ENCODE measurements at places on chromosomes 5 and 9.

GRCh38 chr5:3324421-3325101, 271.1 kb upstream of the IRX1 start:
- DNase-seq: no peak

DNA sequence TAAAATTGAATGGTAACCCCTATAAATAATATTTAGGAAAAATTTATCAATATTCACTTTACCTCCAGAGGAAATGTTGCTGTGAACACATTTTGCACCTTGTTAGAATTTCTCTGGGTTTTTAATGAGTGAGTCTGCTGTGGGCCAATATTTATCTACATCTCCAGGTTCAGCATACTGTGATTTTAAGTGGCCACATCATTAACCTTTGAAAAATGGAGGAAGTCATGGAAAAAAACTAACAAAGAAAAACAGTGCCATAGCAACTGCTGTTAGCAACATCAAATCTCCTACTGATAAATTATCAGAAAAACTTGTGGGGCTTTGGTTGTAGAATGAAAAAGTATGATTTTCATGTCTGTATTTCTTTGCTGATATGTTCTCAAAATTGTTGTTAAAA, 55.0 kb downstream of the CD180 start:
- DNase-seq: no peak

DNA sequence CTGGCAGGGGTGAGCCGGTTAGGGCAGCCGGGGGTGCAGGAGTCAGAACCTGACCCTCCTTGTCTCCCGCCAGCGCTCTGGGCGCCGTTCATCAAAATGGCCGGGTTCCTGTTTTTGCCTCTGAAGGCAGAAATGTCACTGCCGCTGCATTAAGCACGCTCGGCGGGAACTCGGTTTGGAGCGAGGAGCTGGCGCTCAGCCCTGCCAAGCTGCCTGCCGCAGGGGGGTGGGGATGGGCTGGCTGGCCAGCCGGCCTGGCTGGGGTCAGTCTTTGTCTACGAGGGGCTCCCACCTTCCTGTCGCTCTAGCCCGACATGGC, 63.7 kb downstream of the CXXC5 start:
- DNase-seq: no peak

DNA sequence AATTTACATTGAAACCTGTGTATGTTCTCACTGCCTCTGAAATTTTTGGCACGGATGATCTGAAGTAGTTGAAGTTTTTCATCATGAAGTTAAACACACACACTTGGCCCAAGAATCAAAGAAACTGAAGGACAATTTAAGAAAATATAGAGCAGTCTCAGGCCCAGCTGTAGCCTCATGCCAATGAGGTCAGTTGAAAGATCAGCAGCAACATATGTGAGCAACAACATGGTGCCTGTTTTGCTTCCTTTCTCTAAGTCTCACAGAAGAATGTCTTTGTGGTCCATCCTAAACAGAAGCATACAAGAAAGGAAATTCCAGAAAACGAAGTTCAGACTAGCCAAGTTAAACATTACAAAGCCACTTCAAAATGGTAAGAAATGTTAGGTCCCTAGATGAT, 1737.2 kb downstream of the MAT2B start:
- no peak for DNase-seq

- DNase-seq: no peak
Observed at GRCh38 chr5:134427540-134428041, 15.9 kb upstream of the CDKN2AIPNL start.

GRCh38 chr5:131363811-131364506, 100.1 kb downstream of the CDC42SE2 start:
- no peak for DNase-seq

DNA sequence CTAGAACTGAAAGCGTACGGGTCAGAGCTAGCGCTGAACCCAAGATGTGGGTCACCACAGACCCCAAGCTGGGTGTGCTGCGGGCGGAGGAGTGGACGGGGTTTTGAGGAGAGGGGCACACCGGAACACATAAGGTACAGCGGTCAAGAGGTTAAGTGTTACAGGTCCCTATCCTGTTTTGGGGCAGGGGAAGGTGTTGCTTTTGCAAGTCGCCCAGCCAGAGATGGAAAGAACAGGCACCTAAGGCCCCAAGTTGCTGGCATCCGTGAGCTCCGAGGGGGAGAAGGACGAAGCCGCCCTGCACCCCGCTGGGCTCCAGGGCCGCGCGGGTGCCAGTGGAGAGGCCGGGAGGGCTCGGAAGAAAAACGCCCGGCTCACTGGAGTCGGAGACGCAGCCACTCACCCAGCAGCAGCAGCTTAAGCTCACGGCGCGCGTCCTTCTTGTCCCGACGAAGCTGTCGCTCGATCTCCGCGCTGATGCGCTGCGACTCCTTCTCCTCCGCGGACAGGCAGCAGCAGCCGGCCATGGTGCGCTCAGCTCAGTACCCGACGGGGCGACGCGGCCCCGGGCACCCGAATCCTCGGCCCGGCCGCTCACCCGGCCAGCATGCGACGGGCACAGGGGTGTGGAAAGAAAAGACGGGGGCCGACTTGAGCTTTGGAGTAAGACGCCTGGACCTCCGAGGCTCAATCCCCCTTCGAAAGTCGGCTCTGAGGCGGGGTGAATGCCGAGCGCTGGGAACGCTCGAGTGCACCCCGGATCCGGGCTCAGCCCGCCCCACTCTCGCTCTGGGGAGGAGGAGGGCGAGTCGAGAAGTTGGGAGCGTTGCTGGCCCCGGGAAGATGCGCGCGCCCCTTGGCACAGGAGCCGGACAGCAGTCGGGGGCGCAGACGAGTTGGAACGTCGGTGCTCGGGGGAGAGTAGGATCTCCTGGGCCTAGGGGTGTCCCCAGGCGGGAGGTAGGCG, 572 bp downstream of the GNA14 start:
- DNase-seq: no peak

DNA sequence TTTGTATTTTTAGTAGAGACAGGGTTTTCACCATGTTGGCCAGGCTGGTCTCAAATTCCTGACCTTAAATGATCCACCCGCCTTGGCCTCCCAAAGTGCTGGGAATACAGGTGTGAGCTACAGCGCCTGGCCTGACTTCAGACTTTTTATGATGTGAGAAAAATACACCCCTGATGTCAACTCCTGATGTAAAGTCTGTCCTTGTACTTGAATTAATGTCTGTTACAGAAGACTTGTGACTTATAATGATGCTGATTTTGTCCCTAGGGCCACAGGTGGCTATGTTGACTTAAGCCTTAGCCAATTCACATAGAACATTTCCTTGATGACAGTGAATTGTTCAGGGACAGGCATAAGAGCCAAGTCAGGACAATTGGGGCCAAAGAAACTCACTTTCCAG, 42.5 kb upstream of the MELK start:
- no peak for DNase-seq

DNA sequence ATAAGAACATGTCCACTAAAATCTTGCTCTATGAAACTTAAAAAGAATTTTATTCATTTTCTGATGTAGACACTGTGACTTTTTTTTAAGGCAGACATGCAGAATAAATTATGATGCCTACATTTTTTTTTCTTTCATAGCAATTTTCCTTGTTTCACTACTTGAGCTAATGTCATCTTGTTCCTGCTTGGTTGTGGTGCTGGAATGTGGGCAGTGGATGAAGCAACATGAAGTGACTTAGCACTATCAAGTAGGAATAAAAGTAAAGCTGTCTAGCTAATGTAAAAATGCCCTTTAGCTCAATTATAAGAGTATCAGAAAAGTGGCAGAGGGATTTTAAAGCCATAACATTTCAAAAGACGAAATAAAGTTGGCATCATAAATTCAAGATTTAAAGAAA, 191.0 kb downstream of the ADAMTS6 start:
- DNase-seq: no peak

GRCh38 chr5:18900644-18901043, 1087.4 kb downstream of the CDH18 start:
- no peak for DNase-seq

DNA sequence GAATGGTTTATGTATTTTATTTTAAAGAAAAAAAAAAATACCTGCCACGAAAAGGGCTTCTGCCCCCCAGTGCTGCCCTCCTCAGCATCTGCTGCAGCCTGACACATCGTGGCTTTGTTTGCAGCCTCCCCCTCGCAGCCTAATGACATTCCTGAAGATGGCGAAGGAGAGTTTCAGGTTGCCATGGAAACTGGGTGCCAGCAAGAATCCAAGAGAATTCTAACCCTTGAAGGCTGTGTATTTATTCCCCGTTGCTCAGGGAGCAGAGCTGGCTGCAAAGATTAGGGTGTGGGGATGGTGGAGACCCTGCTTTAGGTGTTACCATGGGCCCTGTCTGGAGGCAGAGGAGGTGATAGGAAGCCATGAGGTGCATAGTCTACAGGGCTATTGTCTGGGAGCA, 126.6 kb downstream of the NSG2 start:
- DNase-seq: no peak

DNA sequence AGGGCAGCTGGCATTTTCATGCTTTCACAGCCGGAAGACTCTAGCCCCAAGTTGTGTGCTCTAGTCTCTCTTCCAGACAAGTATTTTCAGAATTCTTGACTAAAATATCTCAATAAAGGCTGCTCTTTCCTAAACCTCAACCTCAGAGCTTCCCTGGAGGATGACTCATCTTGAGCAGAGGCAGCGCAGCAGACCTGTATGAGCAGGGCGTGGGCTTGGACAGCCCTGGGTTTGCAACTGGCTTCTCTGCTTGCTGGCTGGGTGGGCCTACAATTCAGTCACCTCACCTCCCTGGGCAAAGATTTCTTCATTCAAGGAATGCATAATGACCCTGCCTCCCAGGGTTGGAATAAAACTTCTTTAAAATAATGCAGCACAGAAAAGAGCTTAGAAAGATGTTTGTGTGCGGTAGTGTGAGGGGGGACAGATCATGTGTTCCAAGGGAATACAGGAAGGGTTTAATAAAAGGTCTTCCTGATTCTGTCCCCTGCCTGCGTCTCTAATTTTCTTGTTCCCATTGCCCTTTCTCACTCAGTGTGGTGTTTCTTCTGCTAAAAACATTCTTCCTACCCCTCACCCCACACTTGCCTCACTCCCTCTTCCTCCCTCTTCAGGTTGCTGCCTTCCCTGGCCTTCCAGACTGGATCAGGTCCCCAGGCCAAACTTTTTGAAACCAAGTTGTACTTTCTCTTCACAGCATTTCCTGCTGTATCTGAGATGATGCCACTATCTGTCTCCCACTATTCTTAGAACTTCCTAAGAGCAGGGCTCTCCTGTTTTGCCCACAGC, 39.4 kb upstream of the MAP1B start:
- no peak for DNase-seq

DNA sequence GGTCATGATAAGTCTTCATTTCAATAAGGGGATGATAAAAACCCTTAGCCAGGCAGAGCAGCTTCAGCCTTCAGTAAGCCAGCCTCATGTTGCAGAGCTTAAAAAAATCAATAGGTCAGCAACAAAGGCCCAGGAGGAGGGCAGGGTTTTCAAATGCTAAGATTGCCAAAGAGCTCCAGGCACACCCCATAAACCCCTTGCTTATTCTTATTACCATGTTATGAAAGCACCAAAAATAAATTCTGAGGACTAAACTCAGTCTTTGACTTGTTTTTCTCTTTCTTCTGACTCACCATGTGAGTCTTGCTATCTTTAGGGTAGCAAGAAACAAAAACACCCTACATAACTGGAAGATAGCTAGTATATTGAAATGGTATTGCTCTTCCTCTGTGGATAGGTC, 317.1 kb downstream of the KCTD16 start:
- DNase-seq: no peak

- DNase-seq: no peak
Observed at GRCh38 chr5:135834639-135835529, at the start of gene SLC25A48. Gene SLC25A48, plus strand, starts transcription at chr5:135834663. Its CDS starts 185 bp downstream, at chr5:135834848.

DNA sequence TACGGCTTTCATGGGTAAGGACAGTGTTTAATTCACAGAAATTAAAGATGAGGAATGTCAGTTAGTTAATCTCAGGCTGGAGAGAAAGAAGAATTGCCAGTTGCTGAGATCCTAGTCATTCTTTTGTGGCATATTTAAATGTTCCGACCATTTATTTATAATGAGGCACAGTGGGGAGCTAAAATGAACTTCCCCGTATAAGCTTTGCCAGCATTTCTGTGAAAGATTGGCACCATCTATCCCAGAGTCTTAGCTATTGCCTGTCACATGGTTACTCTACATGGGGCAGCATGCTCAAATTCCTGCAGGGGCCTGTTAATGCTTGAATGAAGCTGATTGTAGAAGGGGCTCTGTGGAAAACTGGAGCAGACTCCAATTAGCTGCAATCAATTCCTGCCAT, 314.1 kb downstream of the PRELID2 start:
- no peak for DNase-seq

DNA sequence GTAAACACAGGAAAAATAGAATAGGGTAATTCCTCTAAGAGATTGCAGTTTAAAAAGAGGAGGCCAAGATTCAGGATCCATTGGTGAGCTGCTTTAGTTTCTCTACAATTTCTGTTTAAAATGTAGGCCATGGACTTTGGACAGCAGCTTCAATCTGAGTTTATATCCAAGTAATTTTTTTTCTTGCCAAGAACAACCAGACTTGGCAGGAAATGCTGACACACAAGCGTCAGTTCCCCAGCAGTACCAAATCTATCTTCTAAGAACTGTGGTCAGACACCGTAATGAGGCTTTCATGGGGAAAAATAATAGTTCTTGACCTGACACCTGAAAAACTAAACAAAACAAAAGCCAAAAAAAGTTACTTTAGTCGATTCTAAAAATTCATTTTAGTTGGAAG, 528.8 kb downstream of the CSNK1G3 start:
- no peak for DNase-seq

- no peak for DNase-seq
Observed at GRCh38 chr9:26426551-26427131, 466.0 kb downstream of the CAAP1 start.

DNA sequence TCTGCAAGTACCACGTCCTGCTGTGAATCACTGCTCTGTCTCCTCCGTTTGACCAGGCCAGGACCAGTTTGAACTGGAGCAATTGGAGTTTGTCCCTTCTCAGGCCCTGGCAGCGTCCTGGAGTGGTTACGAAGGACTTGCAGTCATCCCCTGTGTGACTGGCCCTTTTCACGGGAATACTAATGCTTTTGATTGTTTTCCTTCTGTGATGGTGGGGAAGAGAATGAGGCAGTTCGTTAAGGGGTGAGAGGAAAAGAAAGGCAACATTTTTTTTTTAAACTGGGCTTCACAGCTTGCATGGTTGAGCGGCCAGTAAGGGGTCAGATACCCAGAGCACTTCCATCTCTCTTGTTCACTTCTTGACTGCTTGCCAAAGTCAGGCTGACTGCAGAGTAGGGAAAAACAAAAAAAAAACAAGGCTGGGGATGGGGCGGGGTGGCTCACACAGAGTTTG, 153.5 kb upstream of the STK32A start:
- DNase-seq: no peak

DNA sequence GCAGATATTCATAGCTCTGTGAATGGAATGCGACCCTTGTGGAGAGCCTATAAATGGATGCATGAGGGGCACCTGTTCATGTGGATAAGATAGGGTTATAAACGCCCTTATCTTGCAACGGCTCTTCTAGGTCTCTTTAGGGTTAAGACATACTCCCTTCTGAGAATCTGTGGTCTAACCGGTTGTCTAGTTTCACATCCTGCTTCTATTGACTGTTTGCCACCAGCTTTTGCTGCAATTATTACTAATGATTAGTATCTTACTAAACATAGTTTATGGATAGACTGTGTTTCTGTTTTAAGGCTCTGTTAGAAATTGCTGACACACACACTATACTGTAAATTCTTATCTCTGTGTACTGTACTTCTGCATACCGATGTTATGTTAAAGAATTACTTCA, 198.9 kb upstream of the CYLC2 start:
- no peak for DNase-seq

- DNase-seq: no peak
Observed at GRCh38 chr5:121758615-121759014, 93.1 kb upstream of the FTMT start.

- DNase-seq: no peak
Observed at GRCh38 chr9:120569556-120569955, 10.4 kb downstream of the CDK5RAP2 start.

Measured in T-helper 9 cell (primary cell).